ENCODE measurements at places on chromosomes 11 and 22.

DNA sequence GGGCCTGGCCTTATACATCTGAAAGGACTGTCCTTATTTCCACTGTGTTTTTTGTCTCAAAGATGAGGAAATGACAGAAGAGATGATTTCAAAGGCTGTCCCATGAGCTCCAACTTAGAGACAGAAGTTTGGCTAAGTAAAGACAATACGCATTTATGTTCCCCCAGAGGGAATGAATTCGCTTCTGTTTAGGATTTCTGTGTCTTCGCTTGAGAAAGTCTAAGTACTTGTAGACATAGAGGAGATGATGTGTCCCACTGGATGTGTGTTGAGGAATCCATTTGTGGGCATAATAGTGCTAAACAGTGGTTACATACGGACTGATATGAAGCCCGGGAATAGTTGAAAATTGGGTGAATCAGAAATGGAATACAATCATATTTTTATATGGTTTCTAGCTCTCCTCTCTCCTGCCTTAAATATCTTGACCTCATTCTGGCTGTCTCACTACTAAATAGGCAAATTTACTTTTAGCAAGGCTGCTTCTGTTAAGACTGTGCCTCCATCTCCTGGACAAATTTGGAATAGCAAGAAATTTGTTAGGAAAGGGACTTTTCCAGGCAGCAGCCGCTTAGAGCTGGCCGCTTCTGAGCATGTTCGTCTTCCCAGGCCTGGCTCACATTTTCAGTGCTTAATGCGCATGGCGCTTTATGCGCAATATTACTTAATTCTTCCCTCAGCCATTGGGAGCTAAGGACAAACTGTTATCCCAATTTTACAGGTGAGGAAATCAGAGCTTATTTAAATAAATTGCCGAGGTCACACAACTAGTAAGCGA is 1.9 kb upstream of the PEX26 start:
- DNase-seq = peak; percentile 86

- DNase-seq = no peak
These were observed 3.4 kb upstream of the SIDT2 start for GRCh38 chr11:117175104-117175503.

GRCh38 chr11:1341928-1342524 is 32.6 kb upstream of the TOLLIP start:
- DNase-seq = peak; percentile 15

DNA sequence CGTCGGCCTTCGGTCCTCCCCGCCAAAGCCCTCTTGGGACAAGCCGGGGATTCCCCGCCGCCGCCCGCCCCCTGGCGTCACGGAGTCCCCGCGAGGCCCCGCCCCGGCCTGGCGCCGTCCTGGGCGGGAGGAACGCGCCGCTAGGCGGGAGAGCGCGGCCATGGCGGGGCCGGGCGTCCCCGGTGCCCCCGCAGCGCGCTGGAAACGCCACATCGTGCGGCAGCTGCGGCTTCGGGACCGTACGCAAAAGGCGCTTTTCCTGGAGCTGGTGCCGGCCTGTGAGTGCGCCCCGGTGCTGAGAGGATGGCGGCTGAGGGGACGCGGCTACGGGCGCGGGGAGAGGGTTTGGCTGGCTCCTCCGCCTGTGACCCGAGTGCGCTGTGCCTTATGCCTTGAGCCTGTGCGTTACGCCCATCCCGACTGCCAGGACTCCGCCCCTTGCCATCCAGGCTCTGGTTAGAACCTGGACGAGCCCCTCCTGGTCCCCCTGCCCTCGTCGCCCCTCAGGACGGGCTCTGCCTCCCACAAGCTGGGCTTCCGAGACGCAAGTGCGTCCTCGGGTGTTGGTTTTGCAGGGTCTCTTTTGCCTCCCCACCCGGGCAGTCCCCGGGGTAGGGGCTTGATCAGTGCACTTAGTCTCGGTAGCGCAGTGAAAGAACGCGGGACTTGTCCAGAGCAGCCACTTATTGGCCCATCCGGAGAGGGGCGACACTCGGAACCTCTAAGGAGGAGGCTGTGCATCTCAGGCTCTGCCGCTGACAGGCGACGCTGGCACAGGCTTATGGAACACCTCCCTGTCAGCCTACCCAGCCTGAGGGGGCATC is at the start of gene ATG16L2:
ATG16L2 (plus strand) TSS at position 126 of the 824 bp plus-strand sequence; CDS start at position 161, 35 bp downstream.
- peak; percentile 76 for DNase-seq

- DNase-seq = no peak
These were observed 206.0 kb downstream of the OPCML start for GRCh38 chr11:133326332-133326731.

DNA sequence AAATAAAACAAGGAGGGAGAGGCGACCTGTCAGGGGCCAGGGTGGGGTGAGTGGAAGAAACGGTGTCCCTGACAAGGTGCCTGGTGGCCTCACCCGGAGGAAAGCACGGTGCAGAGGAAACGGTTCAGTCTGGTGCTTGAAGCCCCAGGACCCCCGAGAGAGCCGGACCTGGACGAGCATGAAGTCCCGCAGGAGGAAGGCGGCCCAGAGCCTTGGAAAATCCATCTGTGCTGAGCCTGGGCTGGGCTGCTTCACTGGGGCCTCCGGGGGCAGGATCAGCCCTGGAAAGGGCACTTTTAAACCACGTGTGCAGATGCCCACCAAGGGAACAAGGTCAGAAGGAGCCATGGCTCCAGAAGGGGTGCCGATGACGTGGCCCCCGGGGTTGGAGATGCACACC is 467.3 kb downstream of the OPCML start:
- DNase-seq = no peak

- no peak for DNase-seq
These were observed 12.4 kb upstream of the TOP3B start for GRCh38 chr22:21994881-21995444.

DNA sequence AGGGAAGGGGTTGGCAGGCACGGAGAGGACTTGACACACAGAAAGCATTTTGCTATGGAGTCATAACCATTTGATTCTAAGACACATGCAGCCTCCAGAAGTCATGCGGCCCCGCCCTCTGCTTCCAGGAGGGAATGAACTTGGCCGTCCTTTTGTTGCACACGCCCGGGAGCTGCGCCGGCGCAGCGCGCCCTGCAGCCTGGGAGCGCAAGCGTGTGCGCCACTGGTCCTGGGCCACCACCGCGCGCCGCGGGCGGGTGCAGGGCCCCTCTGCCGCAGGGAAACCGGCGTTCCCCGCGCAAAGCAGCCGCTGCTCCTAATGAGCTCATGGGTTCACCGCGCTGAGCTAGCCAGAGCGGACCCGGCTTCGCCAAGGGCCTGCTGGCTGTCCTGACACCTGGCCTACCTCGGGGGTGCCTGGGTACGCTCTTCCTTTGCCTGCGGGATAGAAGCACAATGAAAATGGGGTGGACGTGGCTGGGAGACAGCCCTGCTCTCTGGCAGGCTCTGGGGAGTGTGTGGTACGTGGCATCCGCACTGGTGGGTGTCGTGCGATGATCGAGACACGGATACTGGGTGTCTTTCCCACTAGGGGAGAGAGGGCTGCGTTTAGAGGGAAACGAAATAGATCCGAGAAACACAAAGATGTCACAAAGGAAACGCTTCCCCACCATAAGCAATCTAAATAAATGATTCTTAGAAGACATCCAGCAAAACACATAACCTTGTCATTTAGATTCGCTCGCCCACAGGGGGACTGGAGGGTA is 669 bp downstream of the MICAL3 start:
- peak; percentile 79 for DNase-seq

DNA sequence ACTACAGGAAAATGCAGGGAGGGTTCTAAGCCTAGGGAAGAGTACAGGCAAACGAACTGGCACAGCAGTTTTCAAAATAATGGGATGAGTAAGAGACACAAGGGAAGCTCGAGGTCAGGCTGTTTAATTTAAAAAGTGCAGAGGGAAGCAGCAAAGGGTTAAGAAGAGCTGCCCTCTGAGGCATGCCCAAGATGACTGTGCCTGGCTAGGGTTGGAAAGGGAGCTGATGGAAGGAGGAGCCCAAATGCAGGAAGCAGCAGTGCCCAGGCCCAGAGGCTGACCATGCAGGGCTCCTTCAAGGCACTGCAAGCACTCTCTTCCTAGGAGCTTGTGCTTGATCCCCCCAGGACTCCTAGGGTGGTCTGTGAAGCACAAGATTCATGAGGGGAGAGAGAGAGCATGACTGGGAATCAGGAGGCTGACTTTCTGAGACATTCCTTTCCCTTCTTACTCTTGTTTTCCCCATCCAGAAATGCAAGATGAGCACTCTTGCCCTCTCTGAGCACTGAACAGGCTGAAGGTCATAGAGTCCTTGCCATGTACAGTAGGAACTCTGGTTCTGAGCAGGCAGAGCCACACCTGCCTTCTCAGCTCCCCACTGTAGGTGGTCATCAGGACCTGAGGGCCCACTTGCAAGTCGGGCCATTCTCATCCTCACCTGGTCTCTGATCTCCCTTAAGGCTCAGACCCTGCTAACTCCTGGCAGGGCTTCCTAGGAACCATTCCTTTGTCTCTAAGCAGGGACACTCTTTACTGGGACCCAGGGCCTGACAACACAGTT is 46.7 kb upstream of the DRD2 start:
- peak; percentile 90 for DNase-seq

DNA sequence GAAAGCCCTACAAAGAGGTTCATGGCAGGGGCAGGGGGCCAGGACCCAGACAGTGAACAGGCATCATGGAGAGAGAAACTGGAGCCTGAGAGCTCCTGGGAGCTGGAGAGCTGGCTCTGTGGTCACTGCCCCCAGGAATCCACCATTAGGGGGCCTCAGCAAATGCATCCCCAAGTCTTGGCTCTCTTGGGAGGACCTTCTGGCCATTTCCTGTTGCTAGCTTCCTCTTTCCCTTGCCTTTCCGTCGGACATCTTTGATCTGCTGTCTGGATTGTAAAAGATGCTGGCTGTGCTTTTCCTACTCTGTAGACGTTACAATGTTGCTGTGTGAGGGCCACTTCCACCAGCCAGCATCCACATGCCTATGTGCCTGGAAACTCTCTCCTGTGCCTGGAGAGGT is 7.1 kb upstream of the CRYBB2 start:
- no peak for DNase-seq

DNA sequence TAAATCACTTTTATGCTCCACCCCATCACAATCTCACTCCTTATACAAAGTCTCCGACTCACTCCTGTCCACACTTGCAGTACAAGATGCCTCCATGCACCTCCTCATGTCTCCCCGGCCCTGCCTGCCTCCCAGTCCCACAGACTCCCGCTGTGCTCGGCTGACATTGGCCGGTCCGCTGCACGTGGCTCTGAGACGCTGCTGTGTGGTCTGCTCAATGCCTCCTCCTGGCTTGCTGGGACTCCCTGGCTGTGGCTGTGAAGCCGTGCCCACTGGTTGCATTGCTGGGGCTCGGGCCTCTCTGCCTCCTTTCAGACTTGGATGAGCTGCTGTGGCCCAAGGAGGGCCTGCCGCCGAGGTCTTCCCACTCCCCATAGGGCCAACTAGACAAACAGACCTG is 224.0 kb upstream of the B3GAT1 start:
- DNase-seq = no peak

- DNase-seq = peak; percentile 93
These were observed 3.8 kb downstream of the CSNK1E start for GRCh38 chr22:38313384-38313955.

GRCh38 chr11:8242118-8242475 is 21.6 kb downstream of the LMO1 start:
- no peak for DNase-seq

All from LHCN-M2 (cell line).